NCI-H1048 (cell line): ENCODE measurements at places on chromosomes 16 and 17.

DNA sequence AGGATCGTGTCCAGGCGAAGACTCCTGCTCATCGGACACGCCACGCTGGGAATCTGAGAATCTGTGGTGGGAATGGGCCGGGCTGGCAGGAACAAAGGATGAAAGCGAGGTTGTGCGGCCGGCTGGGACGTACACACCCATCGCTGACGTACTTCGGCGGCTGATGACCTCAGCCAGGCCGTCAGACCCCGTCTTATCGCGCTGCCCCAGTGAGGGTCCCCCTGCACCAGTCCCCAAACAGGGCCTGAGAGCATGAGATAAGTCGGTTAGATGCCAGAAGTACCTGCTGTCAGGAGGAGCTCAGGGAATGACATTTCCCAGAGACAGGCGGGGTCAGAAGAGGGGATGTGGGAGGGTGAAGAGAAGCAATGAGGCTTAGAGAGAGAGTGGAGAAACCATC, 16.0 kb upstream of the SP6 start:
- DNase-seq: no peak

DNA sequence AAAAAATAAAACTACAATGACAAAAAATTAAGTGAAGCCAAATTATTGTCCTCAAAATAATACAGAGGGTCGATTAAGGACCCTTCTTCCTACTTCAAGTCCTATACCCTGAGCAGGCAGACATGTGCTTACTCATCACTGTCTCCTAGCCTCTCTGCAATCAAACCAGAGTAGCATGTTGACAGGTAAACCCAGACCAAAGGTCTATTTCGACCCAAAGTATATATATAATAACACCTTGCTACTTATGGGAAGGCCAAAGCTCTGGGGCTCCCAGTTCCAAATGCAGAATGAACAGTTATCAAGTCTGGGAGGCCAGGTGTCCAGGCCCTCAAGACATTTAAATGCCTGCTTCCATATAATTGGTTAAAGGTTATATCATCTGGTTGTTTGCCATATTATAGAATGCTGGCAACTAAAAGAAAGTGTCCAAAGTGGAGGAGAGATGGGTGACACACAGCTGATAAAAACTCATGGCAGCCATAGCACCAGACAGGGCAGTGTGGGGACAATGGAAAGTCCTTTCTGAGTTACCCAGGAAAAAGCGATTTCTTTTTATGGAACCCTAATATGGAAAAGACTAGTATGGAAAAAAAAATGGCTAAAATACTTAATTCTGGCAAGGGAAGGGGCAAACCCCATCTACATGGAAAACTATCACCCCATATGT, 53.6 kb downstream of the N4BP1 start:
- DNase-seq: no peak

GRCh38 chr16:85541619-85541979, 71.5 kb upstream of the GSE1 start:
- DNase-seq: no peak

DNA sequence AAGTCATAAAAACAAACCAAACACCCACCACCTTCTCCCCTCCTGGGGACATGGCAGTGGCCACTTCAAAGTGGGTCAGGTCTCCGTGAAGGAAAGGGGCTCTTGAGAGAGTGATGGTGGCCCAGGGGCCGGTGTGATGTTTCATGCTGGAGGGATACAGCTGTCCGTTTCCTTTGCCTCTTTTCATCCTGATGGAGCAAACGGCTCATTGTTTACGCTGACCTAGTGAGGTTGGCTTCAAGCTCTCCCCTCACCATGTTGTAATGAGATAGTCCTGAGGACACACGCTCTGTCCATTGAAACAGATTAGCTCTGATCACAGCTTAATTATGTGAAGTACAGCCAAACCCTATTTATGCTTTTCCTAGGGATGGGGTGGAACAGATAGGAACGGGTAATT, 34.2 kb downstream of the CDH13 start:
- DNase-seq: no peak

DNA sequence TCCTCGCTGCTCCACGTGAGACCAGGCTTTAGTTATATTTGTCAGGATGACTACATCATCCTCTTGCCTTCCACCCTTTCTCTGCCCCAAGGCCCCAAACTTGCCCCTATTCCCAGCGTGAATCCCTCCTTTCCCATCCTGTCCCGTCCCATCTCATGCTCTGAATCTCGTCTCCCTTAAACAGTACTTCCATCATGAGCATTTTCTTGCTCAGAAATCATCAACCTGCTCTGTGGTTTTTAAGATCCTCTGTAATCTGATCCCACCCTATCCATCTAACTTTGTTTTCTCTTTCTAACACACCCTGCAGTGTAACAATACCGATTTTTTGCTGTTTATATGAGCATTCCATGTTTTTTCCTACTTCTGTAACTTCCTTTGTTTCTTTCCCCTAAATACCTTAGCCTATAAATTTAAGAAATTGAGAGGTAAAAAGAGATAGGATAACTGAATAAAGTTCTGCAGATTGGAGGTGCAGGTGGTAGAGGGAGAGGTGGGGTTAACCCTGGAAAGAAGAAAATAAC, 39.7 kb downstream of the MRTFB start:
- DNase-seq: no peak

DNA sequence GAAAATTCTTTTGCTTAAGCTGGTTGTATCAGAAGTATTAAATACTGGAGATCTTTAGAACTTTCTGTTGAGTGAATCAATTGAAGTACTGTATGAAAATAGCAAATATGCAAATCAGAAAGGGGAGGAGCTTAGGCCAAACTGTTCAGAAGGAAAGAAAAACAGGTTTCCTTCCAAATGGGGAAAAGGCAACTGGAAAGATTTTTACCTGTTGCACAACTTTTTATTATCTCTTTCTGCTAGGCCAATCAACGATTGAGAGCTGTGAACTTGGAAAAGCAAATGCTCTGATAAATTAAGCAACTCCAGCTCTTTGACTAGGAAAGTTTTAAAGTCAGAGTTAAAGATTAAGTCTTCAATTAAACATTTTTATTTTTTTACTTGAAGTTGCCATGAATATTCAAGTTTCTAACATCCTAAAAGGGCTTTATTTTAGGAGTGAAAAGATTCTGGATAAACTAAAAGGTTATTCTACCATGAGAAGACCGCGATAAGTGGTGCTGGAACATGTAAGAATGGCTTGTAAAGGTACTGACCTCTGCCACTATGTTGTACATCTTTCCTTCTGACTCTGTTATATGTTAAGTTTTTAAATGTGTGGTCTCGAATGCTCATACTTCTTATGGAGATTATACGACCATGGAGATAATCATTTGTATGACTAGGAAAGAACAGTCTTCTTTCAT, 16.5 kb downstream of the DCUN1D3 start:
- DNase-seq: peak; percentile 19
